ENCODE measurements at places on chromosomes 2 and 18.

DNA sequence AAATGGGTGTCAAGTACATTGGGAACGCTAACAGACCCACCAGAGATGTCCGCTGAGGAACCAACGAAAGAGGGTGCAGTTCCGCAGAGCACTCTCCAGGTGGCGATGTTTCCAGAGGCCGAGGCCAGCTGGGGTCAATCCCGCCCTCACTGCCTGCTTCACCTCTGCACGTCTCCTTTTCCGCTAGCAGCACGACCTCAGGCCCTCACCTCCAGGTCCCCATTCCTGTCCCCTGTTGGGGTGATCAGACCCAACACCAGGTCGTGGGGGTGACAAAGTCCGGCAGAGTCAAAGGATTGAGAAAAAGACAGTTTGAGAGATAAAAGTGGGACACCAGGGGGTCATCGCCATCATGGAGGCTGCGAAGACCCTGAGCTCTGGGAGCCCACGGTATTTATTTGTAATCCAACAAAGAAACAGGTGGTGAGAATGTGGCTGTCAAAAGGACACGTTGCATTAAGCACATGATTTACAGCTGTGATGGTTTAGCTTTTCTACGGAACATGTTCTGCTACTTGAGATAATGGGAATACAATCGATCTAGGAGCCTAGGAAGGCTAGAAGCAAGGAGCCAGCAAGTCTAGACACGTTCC is 27.3 kb downstream of the ZAP70 start:
- peak; percentile 39 for DNase-seq

DNA sequence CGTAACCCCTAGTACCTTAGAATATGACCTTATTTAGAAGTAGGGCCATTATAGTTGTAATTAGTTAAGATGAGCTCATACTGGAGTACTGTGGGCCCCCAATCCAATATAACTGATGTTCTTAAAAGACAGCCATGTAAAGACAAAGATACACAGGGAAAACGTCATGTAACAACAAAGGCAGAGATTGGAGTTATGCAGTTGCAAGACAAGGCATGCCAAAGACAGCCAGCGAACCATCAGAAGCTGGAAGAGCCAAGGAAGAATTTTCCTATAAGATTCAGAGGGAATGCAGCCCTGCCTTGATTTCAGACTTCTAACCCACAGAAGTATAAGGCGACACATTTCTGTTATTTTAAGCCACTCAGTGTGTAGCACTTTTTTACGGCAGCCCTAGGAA is 55.9 kb upstream of the TLK1 start:
- DNase-seq: no peak

GRCh38 chr2:12719400-12720277 is 2.9 kb downstream of the TRIB2 start:
- no peak for DNase-seq

GRCh38 chr18:66676699-66677098 is 72.8 kb upstream of the CDH19 start:
- no peak for DNase-seq

- no peak for DNase-seq
Measured at GRCh38 chr2:97662386-97662894, 1.4 kb downstream of the ACTR1B start.

GRCh38 chr2:216044883-216045486 is 31.6 kb upstream of the MREG start:
- DNase-seq: no peak

DNA sequence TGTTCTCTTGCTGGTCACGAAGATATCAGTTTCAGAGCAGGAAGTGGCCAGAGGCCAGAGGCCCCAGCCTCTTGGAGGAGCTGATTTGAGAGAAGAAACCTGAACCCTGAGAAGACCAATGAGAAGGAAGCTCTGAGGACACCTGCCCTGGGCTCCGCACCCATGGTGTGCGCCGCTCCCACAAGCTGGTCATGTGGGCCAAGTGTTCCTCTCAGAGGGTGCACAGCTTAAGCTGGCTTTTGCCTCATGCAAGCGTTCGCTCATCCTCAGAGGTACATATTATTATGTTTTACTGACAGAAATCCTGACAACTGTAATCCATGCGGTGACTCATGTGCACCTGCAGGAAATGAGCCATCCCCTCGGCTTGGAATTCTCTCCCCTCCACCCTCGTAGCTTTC is 316.1 kb upstream of the MYT1L start:
- DNase-seq: no peak

GRCh38 chr18:73737990-73738389 is 409.6 kb downstream of the FBXO15 start:
- DNase-seq: no peak

DNA sequence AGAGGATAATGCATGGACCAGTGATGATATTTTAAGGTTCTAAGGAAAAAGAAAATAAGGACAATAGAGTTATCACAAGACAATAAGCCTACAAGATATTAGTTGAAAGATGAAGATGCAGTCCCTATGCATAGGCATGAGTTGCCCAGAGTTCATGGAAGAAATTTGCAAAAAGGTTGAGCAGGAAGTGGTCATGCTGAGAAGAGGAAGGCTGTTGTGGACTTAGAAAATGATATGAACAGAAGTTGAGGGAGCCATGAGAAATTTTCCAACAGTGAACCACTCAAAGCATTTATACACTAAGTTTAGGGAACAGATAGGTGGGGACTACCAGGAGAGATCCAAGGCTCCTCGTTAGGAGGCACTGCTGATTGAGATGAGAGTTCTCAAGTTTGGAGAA is 3.5 kb downstream of the OSBPL6 start:
- DNase-seq: no peak

GRCh38 chr2:241412144-241412543 is 56.1 kb downstream of the FARP2 start:
- DNase-seq: no peak

GRCh38 chr18:80225685-80226084 is 21.6 kb downstream of the PARD6G start:
- DNase-seq: no peak

DNA sequence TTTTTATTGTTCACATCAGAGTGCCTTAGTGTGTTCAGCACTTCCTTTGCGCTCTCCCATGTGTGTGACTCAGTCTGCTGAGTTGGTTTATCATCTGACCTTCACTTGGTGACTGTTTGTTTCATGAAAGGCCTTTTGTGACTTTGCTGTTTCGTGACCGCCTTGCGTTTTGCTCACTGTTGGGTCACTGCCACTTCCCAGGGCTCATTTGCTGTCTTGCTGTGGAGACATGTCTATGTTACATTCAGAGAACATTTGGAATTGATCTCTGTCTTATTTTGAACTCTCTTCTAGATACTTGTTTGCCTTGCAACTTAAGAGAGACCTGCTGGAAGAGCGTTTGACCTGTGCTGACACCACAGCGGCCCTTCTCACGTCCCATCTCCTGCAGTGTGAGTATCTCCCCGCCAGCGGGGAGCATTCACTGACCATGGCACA is 54.7 kb downstream of the FARP2 start:
- no peak for DNase-seq

Measured in stimulated activated CD4-positive, alpha-beta T cell treated with anti-CD3 and anti-CD28 coated beads, Interleukin-4, amount 100 ng/mL, for 1 hour (primary cell).